Hippocampal formation (tissue), 2 donors: ENCODE measurements at places on chromosomes 6 and 20.

GRCh38 chr6:143241911-143242310 lies 181.2 kb downstream of the AIG1 start:
- no peak for DNase-seq

GRCh38 chr20:5205348-5206210 lies 78.8 kb downstream of the CDS2 start:
- peak; percentile 90 for DNase-seq

DNA sequence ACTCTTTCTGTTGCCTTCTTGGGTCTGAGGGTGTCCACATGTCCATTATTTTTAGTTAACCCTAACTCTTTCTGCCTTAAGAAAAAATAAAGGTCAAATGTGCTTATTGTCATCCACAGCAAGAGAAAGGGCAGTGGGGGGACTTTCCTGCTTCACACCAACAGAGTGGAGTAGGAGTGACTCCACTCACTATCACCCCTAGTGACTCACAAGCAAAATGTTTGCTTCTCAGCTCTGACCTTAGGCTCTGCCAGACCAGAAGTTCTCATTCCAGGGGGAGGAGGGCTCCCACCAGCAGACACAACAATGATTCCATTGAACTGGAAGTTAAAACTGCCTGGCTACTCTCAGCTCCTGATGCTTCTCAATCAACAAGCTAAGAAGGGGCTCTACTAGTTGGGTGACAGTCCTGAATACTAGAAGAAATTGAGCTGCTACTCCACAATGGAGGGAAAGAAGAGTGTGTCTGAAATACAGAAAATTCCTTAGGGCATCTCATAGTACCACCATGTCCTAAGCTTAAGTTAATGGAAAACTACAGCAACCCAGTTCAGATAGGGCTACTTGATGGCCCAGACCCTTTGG lies 83.9 kb upstream of the AFDN start:
- DNase-seq: no peak

GRCh38 chr6:100078509-100078908 lies 84.5 kb upstream of the MCHR2 start:
- DNase-seq: no peak

DNA sequence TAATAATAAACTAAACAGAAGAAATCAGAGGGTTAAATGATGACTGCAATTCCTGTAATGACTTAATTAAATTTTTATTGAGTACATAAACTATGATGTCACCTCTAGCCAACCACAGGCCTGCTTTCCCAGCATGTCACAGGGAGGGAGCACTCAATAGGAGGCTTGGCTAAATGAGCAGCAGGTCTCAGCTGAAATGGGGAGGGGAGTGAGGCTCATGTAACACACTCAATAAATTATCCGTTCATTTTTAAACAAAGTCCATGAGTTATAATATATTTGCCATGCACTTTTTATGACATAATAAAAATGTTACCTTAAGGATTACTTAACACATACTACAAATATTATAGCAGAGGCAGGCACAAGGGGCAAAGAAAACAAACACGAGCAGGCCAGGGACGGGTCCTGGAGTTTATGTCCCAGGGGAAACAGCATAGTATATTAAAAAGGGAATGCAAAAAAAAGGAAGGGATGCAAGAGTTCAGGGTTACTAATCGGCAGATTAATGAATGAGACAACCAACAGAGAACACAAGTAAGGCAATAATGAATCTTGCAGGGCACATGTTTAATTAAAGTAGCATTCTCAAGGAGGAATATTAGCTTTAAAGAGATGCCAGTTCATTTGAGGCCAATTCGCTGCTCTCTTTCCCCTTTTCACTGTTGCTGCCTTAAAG lies 27.1 kb upstream of the FAM83C start:
- no peak for DNase-seq

- no peak for DNase-seq
These were observed 109.6 kb downstream of the MANEA start for GRCh38 chr6:95686895-95687294.

- no peak for DNase-seq
These were observed 1.2 kb downstream of the IP6K3 start for GRCh38 chr6:33745548-33745947.

DNA sequence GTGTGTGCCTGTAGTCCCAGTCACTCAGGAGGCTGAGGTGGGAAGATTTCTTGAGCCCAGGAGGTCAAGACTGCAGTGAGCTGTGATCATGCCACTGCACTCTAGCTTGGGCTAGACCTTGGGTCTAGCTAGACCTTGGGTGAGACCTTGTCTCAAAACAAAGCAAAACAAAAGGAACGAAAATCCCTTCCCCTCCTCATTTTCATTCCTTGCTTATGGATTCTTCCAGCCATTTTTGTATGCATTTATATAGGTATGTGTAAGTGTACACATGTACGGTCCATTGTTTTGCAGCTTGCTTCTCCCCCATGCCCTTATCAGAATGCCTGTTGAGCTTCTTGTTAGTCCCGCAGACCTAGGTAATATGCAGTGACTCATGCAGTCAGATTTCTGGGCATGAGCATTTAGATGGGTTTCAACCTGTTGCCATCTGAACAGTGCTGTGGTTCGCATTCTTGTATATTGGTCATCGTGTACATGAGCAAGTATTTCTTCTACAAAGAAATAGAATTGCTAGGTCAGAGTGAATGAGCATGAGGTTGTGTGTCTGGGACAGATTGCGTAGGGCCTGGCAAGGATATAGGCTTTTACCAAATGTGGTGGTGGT lies 73.2 kb downstream of the ATRN start:
- DNase-seq: no peak

DNA sequence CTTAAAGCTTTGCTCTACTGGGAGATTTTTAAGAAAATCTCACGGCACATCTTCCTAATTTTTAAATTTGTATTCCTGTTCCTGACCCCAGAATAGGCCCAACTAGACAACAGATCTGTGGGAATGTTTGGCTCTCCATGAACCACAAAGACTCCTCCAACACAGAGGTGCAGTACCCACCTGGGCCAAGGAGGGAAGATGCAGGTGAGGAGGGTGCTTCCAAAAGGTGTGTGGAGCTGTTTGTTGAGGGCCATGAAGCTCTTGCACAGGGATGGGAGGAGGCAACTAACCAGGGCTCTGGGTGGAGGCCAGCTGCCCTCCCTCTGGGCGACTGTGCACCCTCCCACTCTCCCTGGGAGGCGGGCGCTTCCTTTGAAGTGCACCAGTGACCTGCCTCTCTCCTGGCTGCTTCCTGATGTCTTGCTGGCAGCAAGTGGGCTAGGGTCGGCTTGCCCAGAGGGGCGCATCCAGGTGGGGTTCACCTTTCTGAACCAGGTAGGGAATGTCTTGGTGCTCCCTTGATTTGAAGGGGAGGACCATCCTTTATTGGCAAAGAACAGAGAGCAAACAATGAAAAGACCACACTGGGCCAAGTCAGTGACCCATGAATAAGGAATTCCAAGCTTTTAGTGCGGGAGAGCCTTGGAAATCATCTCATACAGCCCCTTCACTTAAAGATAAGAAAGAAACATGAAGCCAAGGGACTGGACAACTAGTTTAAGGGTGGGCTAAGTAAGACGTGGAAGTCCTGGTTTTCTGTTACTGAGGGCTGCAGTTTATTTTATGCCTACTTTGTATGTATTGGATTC lies 76.0 kb downstream of the ANKRD6 start:
- DNase-seq: no peak

- peak; percentile 77 for DNase-seq
These were observed 166.6 kb downstream of the SASH1 start for GRCh38 chr6:148509119-148509799.

- DNase-seq: no peak
These were observed 1.9 kb downstream of the RNF39 start for GRCh38 chr6:30073489-30074235.
